ENCODE measurements at places on chromosomes 6 and 20. TPM values are rescaled to one million over a fixed set of nuclear protein-coding genes. Genes with fewer than 3 reads are reported as not detected.

DNA sequence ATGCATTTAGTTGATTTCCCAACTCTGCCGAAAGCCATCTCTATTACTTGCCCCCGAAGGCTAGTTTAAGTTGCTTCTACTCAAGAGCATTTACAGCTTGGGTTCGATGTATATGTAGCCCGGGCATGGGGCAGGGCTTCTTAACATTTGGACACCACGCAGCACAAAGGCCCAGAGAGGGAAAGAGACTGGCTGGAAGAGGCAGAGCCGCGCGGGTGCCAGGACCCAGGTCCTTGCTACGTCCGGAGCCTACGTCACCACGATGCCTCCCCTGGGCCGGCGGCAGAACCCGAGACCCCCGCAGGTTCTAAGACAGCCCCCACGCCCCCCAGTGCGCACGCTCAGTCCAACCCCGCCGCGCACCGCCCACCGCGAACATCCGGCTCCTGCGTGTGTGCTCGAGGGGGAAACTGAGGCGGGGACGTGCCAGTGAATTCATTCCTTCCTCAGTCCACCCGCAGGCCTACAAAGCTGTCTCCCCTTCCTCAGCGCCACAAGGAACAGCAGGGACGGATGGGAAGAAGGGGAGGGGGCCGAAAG lies 367 bp upstream of the PCIF1 start:
- DNase-seq, result peak; percentile 87

- DNase-seq, result no peak
Measured at GRCh38 chr6:16488813-16489212, 250.4 kb downstream of the GMPR start.

- no peak for DNase-seq
Measured at GRCh38 chr6:168177103-168177891, 98.3 kb upstream of the FRMD1 start.

DNA sequence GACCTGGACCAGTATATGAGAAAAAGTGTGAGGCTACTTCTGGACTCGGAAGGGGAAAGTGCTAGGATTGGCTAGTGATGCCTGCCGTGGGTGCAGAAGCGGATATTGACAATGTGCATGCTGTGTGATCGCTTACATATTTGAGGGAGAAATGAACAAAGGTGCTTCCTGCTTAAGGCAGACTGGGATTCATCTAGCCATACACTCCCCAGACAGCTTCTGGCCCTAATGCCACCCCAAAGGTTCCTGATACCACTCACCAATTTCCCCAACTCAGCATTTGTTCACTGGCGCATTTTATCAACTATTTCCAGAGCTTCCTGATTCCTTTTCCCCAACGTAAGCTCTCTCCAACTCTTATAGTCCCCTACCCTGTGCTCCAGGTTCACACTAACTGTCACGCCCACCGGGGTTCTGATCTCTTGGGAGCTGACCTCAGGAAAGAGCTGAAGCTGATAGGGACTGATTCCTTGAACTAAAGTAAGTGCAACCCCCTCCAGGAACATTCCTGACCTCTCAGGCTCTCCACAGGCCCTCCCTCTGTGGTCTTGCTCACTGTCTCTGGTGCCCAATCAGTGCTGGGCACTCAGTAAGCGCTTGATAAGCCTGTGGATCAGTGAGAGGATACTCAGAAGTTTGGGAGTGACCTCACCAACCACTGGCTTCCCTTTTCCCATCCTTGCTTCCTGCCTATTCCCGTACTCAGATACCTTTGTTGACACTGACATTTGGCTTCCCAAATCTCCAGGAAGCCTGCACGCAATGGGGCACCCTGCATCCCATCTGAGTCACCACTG lies 73.3 kb downstream of the MRPL14 start:
- no peak for DNase-seq

- no peak for DNase-seq
Measured at GRCh38 chr6:41344876-41345275, 9.5 kb downstream of the NCR2 start.

DNA sequence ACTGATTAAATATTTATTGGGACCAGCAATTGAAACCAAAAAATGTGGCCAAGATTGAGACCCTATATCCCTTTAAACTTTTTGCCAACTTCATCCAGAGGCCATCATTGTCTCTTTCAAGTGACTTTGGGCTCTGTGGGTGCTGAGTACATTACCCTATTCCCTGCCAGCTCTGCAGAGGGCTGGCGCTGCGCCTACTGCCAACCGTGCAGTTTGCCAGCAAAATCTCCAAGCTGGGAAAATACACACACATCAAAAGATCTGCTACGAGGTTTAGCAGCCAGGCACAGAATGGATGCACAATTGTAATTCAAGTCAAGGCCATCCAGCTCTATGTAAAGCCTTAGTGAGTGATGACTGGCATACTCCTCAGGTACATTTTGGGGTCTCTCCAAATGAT lies 125.0 kb downstream of the CBLN4 start:
- no peak for DNase-seq

GRCh38 chr6:150813993-150814359 lies 51.5 kb upstream of the MTHFD1L start:
- no peak for DNase-seq

DNA sequence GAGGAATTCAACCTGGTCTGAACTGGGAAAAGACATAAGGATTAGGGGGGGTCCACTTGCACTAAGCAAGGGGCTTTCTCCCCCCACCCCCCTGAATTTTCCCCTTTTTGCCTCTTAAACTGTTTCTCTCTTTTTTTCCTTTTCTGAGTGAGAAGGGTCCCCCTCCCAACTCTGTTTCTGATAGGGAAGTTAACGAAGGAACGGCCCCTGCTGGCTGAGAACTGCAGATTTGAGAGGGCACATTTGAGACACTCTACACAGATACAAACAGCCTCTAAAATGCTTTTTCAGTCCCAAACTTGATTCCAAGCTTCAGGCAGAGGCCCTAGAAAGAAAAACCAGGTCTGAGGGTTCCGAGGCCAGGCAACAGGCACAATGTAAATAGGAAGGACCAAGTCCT lies 91.7 kb downstream of the JARID2 start:
- no peak for DNase-seq

- no peak for DNase-seq
Measured at GRCh38 chr20:33284284-33284683, 1.3 kb downstream of the BPIFB1 start.

GRCh38 chr6:152380993-152381898 lies 255.9 kb downstream of the SYNE1 start:
- peak; percentile 97 for DNase-seq

GRCh38 chr6:26299286-26300042 lies 65.5 kb upstream of the BTN3A2 start:
- DNase-seq, result no peak

DNA sequence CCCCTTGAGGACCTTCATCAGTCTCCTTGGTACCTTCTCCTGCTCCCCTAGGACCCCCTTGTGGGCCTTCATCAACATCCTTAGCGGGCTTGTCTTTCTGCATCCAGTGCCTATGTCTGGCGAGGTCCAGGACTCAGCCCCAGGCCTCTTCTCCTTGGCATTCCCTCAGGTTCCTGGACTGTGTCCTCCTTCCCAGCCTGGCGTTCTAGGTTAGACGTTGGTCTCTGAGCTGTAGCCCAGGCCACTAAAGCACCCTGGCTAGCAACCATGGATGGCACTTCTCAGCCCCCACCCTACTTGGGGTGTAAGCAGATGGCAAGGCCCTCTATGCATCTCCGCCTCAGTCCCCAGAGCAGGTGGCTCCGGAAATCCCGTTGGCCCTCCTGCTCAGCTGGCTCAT lies 51.5 kb upstream of the NNAT start:
- DNase-seq, result no peak

GRCh38 chr20:54774426-54774825 lies 299.0 kb downstream of the DOK5 start:
- no peak for DNase-seq

DNA sequence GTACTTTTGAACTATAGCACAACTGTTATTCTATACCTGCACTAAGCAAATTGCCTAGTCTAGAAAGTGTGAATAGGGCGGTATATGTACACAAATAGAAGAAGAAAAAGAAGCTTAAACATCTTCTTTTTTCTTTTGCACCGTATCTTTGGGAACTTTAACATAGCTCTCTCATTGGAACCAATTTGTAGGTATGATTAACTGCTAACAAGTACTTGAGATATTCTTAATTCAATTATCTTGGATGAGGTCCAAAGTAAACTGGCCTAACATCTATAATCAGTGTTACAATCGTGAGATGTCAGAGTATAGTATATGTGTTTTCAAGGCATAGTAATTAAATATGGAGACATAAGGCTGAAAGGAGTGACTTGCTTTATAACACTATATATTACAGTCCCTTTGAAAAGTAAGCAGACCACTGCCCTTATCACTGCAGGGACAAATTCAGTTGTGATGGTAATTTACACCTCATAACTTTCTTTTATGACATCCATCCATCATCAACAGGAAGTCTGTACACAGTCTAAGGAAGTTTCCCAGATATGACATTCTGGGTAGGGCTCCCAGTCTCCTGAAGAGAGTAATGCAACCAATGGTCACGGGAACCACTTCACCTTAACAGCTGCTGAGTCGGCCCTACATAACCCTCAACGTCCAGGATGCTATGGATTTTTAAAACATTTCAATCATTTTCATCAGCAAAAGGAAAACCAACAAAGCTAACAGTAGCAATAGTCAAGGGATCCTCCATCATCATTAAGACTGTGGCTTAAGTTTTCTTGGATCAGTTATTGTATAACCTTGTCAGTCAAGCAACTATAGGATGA lies 37.6 kb downstream of the NKAIN2 start:
- DNase-seq, result no peak

DNA sequence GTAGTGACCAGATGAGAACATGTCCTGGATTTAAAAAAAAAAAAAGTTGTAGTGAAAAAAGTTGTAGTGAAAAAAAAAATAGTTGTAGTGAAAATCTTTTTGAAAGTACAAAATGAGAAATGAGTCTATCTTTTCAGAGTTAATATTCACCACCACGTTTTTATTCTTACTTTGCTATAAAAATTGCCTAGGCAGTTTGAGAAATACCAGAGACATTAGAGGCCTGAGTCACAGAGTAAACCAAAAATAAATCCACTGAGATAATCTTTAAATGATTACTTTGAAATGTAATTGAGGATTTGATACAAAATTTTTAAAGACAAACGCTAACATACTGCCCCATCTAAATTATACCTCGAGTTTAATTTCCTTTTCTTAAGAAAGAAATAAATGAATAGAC lies 101.2 kb upstream of the TIAM2 start:
- no peak for DNase-seq

DNA sequence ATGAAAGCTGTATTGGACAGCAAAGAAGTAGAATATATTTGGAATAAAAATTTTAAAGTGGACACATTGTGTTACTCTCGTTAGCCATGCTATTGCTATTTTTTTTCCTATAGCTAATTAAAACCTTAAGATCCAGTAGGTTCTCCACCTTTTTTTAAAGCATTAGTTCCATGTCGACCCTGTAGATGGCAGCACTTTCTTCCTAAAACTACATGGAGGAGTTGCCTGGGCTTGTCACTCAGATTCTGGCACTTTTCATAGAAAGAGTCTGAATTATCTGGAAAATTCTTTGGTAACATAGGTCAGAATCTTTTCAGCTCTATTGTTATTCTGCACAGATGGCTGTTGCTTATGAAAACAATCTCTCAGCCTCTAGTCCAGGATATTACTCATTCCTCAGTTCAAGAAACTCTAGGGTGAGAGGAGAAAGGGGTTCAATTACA lies 42.0 kb upstream of the ESR1 start:
- peak; percentile 73 for DNase-seq

- DNase-seq, result no peak
Measured at GRCh38 chr6:130467146-130468050, 101.6 kb downstream of the TMEM200A start.

DNA sequence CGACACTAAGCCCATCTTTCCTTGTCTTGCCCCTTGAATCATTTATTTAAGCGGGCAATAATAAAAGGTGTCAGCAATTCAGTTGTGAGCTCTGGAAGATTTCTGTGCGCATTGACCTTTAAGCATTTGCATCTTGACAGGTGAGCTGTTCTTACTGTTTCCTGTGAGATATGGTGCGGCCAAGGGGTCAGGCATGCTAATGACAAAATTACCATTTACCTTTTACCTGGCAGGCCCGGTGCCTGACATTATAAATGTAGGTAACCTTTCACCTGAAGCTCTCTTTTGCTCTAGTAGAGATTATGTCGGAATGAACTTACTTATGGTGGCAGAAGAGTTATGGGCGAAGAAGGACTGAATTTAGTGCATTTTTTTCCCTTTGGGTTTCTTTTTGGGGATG lies 89.3 kb upstream of the EEF1E1 start:
- no peak for DNase-seq

- DNase-seq, result no peak
Measured at GRCh38 chr6:40419946-40420728, 167.0 kb downstream of the LRFN2 start.

DNA sequence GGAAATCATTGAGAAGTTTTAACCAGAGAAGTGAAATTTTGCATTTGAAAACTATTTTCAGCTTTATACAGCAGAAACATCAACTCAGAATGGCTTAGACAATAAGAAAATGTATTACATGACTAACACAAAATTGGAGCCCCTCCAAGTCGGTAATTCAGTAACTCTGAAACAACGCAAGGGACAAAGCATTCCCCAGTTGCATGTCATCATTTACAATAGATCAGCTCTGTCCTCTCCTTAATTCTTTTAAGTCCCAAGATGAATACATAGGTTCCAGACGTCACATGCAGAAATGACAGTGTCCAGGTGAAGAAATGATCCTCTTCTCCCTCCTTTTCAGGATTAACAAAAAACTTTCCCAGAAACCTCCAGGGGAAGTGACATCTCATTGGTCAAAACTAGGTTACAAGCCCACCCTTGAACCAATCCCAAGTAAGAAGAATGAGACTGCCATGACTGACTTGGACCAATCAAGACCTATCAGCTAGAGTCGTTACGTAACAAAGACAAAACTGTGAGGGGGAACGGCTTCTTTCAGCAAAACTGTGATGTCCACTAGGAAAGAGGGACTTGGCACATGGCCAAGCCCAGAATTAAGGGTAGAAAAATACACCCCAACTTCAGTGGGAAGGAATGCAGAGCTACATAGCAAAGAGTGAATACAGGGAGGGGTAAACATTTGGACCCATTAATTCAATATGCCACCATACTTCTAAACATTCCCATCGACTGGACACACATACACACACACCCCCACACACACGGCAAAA lies 149.8 kb upstream of the PRND start:
- no peak for DNase-seq

- no peak for DNase-seq
Measured at GRCh38 chr6:162907876-162908481, 180.2 kb downstream of the PACRG start.

DNA sequence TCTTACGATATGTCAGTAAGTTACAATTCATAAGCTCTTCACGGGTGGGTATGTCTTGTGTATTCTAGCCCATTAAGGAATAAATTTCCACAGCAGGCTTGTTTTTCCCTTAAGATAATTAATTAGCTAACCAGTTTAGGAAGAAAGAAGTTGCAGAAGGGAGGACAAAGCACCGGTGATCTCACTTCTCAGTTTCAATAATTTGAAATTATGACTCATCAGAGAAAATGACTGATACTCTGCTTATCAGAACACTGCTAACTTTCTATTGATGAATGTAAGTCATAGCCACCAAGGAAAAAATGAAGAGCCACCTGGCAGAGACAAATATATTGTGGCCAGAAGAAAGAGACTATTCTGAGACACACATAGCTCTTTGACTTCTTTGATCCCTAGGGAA lies 35.0 kb upstream of the ENTPD6 start:
- no peak for DNase-seq

- DNase-seq, result no peak
Measured at GRCh38 chr20:57309544-57310115, 20.0 kb upstream of the SPO11 start.

OPRM1 gene
- not detected for total RNA-seq

C6orf132 gene
- total RNA-seq, result 5.9 TPM

ADGRB3 gene
- total RNA-seq, result 3.3 TPM

ARMH2 gene
- total RNA-seq, result 3.2 TPM

DPPA5 gene
- total RNA-seq, result not detected

ALDH8A1 gene
- total RNA-seq, result 1.1 TPM

PEDS1 gene
- total RNA-seq, result 34.8 TPM

CFAP61 gene
- total RNA-seq, result 15.4 TPM

SLC22A7 gene
- total RNA-seq, result not detected

TOX2 gene
- total RNA-seq, result 12.0 TPM
